ENCODE measurements at places on chromosomes 1 and 21.

DNA sequence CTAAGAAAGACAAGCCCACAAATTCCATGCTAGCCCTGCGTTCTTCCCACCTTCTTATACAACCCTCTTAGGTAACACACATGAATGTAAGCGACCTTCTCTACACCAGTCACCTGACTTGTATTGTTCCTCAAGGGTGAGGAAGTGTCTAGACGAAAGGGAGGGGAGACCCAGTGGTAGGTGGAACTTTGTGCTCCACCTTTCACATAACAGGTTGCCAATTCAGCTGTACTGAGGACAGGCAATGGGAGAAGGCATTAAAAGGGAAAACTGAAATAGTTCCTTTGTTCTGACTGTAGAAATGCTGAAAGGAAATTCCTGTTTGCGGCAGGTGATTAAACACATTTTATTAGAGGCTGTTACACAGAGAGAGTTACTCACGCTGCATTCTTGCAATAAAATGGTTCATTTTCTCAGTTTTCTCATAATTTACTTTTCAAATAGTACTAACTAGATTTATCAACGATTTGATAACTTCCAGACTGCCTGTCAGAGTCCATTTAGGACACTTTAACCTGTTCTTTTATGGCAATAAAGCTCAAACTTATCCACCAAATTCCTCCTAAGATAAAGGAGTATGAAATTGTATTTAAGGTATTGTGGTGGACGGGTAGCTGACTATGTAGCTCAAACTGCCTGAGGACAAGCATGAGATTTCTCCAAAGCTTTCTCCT lies 17.8 kb upstream of the CHRM3 start:
- peaks cover 18% of the 10 kb centered on the region for H3K27me3 ChIP-seq
- H3K4me1 ChIP-seq: no peaks in the 10 kb centered on the region
- H3K36me3 ChIP-seq: no peaks in the 10 kb centered on the region
- H3K27ac ChIP-seq: no peak overlapping the region
- no peak overlapping the region for H3K4me3 ChIP-seq

GRCh38 chr1:221708987-221709386 lies 32.9 kb downstream of the DUSP10 start:
- H3K27me3 ChIP-seq: no peaks in the 10 kb centered on the region
- H3K4me3 ChIP-seq: no peak overlapping the region
- H3K4me1 ChIP-seq: peaks cover 58% of the 10 kb centered on the region
- H3K36me3 ChIP-seq: peaks cover 48% of the 10 kb centered on the region
- peak overlapping the region; percentile 90 for H3K27ac ChIP-seq

DNA sequence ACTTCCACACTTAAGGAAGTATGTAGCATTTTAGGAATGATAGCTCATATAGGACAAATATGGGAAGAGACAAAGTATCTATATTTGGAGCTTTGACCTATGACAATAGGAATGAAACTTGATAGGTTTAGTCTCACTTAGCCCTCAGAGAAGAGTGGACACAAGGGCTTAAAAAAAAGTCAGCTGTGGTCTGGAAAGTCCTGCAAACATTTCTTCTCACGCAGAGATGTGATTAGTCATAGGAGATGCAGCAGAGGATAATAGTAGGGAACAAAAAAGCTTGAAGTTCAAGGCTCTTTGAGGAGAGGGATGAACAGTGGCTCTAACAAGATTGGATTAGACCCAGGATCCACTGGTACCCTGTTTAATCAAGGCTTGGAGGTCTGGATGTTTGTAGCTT lies 14.8 kb upstream of the RNF220 start:
- no peak overlapping the region for H3K4me3 ChIP-seq
- no peaks in the 10 kb centered on the region for H3K4me1 ChIP-seq
- no peak for DNase-seq
- H3K36me3 ChIP-seq: no peaks in the 10 kb centered on the region
- peaks cover 17% of the 10 kb centered on the region for H3K27me3 ChIP-seq

- peaks cover 5% of the 10 kb centered on the region for H3K27me3 ChIP-seq
- no peak for DNase-seq
- H3K27ac ChIP-seq: no peak overlapping the region
Measured at GRCh38 chr1:193113992-193114332, 7.9 kb upstream of the CDC73 start.

- peaks cover 71% of the 10 kb centered on the region for H3K4me1 ChIP-seq
- no peaks in the 10 kb centered on the region for H3K27me3 ChIP-seq
- H3K27ac ChIP-seq: peak overlapping the region; percentile 91
- peak overlapping the region; percentile 81 for H3K4me3 ChIP-seq
Measured at GRCh38 chr1:207869859-207870258, 41.1 kb downstream of the CD34 start.

Data from activated naive CD8-positive, alpha-beta T cell treated with anti-CD3 and anti-CD28 coated beads for 36 hours (primary cell).